IPS-NIHi11 (cell line): ENCODE measurements at places on chromosomes 1 and 21.

DNA sequence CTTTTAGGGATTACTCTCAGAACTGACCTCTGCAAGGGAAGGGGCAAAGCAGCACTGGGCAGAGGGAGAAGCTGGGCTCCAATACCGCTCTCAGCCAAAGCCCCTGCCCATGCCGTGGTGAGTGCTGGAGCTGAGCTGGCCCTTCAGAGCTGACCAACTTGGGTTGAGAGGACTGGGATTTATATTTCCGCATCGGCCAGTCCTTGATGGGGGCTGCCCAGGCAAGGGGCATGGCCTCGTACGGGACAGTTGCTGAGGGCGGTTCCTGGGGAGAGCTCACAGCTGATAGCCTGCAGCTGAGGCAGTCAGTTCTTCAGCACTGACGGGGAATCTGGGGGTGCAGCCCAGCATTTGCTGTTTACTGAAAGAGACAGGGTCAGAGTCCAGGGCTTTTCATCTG, 8.0 kb downstream of the HUNK start:
- no peak for DNase-seq

GRCh38 chr1:9654051-9654833, 2.7 kb downstream of the PIK3CD start:
- no peak for DNase-seq

- DNase-seq: no peak
Observed at GRCh38 chr1:230749150-230749549, 2.0 kb downstream of the CAPN9 start.

- DNase-seq: no peak
Observed at GRCh38 chr1:45623972-45624371, at the start of gene CCDC17. Gene CCDC17, minus strand, starts transcription at chr1:45624054. Its CDS starts 145 bp downstream, at chr1:45623909.

DNA sequence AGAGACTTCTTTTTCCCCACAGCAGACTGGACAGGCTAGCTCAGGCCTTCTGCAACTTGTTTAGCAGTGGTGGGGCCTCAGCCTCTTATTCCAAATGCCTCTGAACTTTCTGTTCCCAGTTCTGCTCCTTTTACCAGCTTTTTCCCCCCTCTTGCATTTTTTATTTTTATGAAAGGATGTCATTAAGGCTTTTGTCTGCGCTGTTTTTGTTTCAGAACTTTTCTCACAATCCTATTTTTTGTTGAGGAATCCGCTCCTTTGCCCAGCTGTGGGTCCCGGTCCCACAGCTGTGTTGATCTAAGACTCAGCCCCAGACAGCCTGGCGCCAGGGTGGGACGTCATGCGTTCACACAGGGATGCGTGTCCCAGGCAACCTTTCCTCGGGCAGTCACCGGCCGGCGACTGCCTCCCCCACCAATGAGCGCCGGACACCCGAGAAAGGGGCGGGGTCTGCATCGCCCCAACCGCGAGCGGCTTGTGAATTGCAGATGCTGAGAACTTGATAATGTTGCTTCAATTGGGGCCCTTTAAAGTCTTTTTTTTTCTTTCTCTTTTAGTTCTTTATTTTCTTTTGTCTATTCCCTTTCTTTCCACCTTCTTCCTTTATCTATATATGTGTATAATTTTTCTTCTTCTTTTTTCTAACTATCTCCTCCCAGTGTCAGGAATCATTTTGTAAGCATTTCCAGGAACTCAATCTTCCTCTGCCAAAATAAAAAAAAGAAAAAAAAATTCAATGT, 3.0 kb upstream of the ID3 start:
- peak; percentile 86 for DNase-seq

- DNase-seq: no peak
Observed at GRCh38 chr1:39086386-39086785, 60.2 kb downstream of the NDUFS5 start.

- DNase-seq: no peak
Observed at GRCh38 chr1:214248311-214249085, 32.5 kb upstream of the SMYD2 start.
